ENCODE measurements at places on chromosomes 2 and 18.

GRCh38 chr2:121665504-121665903, 16.2 kb upstream of the CLASP1 start:
- DNase-seq, result no peak

DNA sequence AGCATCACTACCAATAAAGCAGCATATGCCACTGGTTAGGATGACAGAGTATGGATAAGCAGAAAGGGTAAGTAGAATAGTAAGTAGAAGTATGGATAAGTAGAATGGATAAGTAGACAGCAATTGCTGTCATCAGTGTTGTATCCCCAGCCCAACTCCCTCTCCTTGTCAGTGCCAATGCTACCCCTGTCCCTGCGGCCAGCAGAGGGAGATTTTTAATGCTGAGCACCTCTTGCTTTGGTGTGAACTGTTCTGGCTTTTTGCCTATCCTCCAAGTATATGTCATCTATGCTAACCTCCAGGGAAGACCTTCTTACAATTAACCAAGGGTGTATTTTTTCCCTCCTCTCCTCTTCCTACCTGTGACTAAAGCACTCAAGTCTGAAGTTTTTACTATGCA, 136.7 kb upstream of the SPHKAP start:
- peak; percentile 25 for DNase-seq

- no peak for DNase-seq
Observed at GRCh38 chr2:25295621-25296020, 46.1 kb downstream of the DNMT3A start.

DNA sequence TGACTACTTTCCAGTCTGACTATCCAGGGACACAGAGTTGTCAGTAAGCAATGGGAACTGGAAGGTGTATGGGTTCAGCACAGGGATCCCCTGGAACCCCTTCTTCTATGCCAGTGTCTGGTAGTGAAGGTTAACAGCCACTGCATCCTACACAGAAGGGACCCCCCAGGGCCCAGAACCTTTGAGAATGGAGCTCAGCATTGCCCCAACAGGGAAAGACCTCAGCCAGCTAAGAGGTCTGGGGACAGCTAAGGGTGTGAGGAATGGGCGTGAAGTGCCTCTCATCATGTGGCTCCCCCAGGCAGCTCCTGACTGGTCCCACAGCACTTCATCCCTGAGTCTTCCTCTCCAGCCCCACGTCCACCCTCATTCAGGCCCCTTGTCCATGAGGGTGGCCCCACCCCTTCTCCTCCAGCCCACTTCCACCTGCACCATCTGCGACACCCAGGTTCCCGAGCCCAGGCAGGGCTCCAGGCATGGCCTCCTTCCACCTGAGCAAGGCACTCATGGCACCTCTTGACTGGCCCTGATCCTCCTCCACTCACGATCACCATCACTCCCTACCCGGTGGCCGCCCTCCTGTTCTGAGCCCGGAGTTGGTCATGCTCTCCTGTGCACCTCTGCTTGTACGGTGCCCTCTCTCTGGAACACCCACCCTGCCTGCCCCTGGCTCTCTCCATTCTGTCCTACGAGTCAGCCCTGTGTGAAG, 77.1 kb downstream of the SFXN5 start:
- no peak for DNase-seq

GRCh38 chr2:224433442-224433841, 31.5 kb upstream of the FAM124B start:
- DNase-seq, result no peak

DNA sequence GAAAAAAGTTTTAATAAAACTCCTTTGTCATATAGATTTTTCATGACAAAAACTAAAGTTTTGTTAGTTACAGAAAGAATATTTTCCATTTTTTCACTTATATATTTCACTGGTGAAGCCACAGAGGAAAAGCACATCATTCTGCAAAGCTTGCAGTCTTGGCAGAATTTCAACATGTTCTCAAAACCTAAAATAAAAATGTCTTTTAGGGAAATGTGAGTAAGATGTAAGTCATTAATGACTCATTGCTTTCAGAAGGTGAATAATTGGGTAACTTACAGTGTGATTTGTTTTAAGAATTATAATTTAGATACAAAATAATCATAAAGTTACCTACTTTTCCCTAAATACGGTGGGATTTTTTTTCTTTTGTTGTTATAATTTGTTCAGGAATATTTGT, 43.4 kb upstream of the TNFRSF11A start:
- peak; percentile 43 for DNase-seq

DNA sequence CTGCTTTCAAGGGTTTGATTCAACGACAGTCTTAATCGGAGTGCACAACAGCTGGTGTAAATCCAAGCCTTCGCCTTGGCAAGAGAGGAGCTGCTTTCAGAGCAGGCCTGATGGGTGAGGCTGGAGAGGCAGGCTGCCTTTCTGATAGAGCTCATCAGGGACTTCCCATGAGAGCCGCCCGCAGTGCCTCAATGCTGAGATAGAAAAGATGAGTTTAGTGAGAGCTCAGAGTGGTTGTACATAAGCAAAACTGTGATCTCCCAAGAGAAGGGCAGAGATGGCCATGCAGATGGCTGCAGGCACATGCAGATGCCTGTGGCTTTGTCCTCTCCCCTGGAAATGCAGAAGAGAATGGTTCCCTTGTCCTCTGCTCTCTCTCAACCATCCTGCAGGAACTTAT, 122.1 kb downstream of the ARL4C start:
- no peak for DNase-seq

- no peak for DNase-seq
Observed at GRCh38 chr2:195238379-195238778, 418.6 kb upstream of the SLC39A10 start.

- DNase-seq, result no peak
Observed at GRCh38 chr18:12751503-12751884, 48.7 kb downstream of the PSMG2 start.

- no peak for DNase-seq
Observed at GRCh38 chr2:23690421-23691105, 236.4 kb downstream of the ATAD2B start.

DNA sequence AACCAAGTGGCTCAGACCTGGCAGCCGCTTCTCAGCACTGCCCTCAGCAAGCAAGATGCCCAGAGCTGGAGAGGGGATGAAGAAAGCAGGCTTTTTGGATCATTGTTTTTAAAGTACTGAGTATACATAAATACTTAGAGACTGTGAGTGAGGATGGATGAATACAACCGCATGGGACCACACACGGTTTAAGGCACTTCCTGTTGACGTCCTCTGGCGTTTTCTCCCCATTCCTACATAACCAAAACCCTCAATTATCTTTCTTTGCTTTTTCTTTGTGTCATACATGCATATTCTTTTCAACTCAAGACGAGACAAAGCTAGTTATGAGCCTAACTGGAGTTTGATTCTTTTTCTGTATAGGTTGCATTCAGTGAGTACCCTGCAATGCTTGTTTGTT, 198.4 kb downstream of the GALR1 start:
- DNase-seq, result no peak

DNA sequence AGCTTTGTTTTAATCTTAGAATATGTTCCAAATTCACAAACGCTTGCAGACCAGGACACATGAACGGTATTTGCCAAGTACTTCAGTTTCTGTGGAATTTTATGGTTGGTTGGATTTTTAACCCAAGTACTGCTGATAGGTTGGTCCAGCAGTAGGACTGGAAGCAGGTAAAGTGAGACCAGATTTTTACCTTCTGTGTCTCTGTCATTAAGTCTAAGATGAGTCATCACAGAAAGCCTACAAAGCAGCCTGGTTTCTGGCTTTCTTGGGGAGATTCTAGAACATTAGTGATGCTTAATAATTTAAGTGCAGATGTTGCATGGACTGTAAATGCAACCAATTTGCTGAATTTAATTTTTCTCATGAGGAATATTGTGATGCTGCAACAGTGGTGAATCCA, 100.5 kb downstream of the SCG2 start:
- DNase-seq, result no peak

GRCh38 chr2:45399040-45399784, 211.9 kb downstream of the SRBD1 start:
- DNase-seq, result no peak

DNA sequence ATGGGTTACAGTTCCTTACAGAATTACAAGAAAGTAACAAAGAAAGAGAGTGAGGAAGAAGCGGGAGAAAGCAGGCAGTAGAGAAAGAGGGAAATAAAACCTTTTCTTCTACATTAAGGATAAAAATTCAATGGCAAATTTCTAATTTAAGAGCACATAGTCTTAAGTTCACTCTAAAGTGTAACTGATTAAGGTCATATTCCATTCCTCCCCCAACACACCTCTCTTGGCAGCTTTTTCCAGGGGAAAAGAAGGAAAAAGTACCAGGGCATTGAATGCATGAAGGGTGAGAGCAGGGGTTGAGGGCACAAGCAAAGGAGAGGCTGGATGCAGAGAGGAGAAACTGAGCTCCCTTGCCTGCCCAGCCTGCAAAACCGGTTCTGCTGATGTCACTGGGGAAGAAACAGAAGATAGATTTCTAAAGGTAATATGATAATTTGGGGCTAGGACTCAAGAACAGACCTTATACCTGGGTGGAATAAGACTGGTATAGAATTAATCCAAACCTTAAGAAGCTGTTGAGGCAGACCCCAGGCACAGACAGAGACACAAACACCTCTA, 4.6 kb downstream of the ACMSD start:
- DNase-seq, result no peak

- no peak for DNase-seq
Observed at GRCh38 chr2:215866606-215867005, 146.7 kb downstream of the MREG start.

GRCh38 chr18:39260565-39260964, 1695.0 kb upstream of the CELF4 start:
- no peak for DNase-seq

DNA sequence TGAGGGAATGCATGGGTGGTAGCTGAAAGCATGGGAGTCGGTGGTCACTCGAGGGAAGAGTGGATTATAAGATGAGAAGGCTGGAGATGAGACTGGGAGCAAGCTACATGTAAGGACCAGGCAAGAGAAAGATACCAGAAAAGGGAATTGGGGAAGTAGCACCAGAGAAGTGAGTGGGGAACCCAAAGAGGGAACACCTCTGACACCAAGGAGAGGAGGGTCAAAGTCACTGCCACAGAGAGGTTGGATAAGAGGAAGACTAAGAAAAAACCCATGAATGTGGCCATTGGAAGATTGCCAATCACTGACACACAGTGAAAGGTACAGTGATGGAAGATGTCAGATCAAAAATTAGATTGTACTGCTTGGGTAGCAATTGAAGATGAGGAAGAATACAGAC, 473.9 kb downstream of the BCL11A start:
- no peak for DNase-seq

DNA sequence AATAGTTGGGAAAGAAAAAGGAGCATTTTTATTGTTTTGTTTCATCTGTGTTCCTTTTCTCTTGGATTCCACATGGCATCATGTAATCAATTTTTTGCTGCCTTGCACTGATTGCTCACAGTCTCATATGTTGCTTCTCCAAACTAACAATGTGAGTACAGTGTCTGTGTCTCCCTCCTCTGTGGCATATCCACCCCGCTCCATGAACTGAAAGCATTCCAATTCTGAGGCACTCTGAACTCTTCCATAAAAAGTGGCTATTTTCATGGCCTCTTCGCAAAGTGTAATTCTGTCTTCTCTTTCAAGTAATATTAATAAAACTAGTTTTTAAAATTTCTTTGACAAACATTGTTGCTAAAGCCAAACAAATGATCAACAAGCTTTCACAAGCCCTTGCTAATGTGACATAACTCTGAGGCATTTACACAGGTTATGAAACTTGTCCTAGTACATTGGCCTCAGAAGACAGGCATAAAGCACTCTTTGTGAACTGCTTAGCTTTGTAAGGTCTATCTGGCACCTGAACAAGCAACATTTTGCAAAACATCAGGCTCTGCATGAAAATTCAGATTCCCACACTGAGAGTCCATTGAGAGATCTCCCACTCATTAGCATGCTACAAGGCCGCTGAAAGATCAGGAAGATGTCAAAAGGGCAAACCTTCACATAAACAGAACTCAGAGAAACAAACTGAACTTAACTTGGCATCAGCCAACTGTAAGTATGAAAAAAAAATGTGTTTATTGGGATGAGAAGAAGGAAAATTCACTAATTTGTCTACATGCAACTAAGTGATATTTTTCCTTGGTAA, 33.0 kb downstream of the GPR75 start:
- peak; percentile 6 for DNase-seq

DNA sequence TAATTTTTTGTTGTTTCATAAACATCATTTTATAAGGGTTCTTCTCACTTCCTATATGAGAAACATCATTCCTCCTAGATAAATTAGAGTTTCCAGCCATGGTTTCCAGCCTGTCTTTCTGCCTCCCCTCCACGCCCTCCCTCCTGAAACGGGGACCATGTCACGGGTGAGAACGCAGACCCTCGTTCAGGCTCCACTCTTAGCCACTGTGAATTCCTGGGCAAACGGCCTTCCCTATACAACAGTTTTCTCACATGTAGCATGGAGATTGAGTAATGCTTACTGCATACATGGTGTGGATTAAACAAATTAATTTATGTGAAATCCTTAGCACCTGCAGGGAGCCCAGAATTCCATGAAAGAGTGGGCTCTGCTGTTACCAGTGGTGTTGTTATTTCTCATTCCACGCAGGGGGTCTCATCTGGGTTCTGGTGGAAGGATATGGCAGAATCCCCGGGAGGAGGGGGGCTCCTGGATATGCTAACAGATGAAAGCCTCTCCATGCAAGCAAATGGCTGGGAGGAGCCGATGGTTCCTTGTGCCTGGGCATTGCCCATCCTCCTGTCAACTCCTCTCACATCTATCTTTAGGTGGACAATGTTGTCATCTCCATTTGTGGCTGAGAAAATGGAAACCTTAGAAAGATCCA, 54.0 kb upstream of the TWIST2 start:
- no peak for DNase-seq

GRCh38 chr2:2600366-2600765, 269.3 kb upstream of the MYT1L start:
- DNase-seq, result no peak

DNA sequence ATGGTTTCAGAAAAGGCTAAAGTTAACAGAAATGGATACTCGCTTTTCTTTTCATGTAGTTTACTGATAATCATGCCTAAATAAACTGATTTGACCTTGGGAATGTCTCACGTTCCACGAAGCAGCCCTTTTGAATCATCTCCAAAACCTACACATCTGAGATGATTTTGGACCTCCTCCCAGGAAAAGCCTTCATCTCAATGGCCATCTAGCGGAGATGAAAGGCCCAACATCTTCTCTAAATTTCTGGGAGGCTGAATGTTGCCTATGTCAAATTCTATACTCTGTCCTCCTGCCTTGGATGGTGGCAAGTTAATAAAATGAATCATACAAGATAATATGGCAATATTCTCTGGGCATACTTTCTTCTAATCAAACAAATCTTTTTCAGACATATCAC, 448.5 kb downstream of the ZEB2 start:
- no peak for DNase-seq

GRCh38 chr18:32930695-32931301, 158.0 kb upstream of the KLHL14 start:
- peak; percentile 6 for DNase-seq

- DNase-seq, result peak; percentile 85
Observed at GRCh38 chr2:127049927-127050802, 56.8 kb downstream of the BIN1 start.

DNA sequence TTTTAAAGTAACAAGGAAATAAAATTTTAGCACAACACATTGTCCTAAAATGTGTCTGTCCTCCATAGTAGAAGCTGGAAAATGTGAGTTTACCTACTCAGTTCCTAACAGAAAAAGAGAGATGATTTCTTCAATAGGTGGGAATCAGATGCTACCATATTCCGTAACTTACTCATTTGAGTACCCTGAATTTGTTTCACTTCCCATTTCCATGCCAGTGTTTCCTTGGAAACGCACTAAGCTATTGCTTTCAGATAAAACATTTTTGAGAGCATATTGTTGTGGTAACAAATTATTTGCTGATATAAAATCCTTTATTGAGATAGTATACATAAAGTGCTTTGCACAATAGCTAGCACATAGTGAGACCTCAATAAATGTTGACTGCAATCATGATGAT, 137.5 kb upstream of the BARD1 start:
- no peak for DNase-seq

- peak; percentile 72 for DNase-seq
Observed at GRCh38 chr2:206693399-206694137, 24.6 kb downstream of the DYTN start.

Measured in AG08395 (cell line).